ENCODE measurements at places on chromosomes 12 and 14. TPM values are rescaled to one million over a fixed set of nuclear protein-coding genes. Genes with fewer than 3 reads are reported as not detected.
A peak's percentile ranks its signal among the peaks of the same experiment; 100 is the strongest.

GRCh38 chr14:23217032-23218020 lies 20.4 kb upstream of the RNF212B start:
- no peak for DNase-seq
- peaks cover 2% of the 10 kb centered on the region for H3K4me1 ChIP-seq
- H3K27me3 ChIP-seq = peaks cover 51% of the 10 kb centered on the region
- H3K36me3 ChIP-seq = no peaks in the 10 kb centered on the region
- no peak overlapping the region for H3K27ac ChIP-seq

- no peak overlapping the region for H3K4me3 ChIP-seq
- H3K4me1 ChIP-seq = peaks cover 41% of the 10 kb centered on the region
- no peak overlapping the region for H3K27ac ChIP-seq
- H3K36me3 ChIP-seq = no peaks in the 10 kb centered on the region
These were observed 43.4 kb downstream of the WDR20 start for GRCh38 chr14:102182936-102183619.

- H3K27me3 ChIP-seq = peaks cover 5% of the 10 kb centered on the region
- no peak overlapping the region for H3K4me3 ChIP-seq
- no peak overlapping the region for H3K27ac ChIP-seq
- DNase-seq = no peak
These were observed 3.6 kb upstream of the IGFBP6 start for GRCh38 chr12:53093777-53094393.

Gene UBE3B
- total RNA-seq = 39.0 TPM

- no peaks in the 10 kb centered on the region for H3K4me1 ChIP-seq
- no peaks in the 10 kb centered on the region for H3K36me3 ChIP-seq
- H3K27ac ChIP-seq = no peak overlapping the region
- H3K4me3 ChIP-seq = no peak overlapping the region
- peak; percentile 38 for DNase-seq
- peaks cover 9% of the 10 kb centered on the region for H3K27me3 ChIP-seq
These were observed 21.8 kb upstream of the BCDIN3D start for GRCh38 chr12:49864798-49865090.

Gene ERBB3
- 1.8 TPM for total RNA-seq

DNA sequence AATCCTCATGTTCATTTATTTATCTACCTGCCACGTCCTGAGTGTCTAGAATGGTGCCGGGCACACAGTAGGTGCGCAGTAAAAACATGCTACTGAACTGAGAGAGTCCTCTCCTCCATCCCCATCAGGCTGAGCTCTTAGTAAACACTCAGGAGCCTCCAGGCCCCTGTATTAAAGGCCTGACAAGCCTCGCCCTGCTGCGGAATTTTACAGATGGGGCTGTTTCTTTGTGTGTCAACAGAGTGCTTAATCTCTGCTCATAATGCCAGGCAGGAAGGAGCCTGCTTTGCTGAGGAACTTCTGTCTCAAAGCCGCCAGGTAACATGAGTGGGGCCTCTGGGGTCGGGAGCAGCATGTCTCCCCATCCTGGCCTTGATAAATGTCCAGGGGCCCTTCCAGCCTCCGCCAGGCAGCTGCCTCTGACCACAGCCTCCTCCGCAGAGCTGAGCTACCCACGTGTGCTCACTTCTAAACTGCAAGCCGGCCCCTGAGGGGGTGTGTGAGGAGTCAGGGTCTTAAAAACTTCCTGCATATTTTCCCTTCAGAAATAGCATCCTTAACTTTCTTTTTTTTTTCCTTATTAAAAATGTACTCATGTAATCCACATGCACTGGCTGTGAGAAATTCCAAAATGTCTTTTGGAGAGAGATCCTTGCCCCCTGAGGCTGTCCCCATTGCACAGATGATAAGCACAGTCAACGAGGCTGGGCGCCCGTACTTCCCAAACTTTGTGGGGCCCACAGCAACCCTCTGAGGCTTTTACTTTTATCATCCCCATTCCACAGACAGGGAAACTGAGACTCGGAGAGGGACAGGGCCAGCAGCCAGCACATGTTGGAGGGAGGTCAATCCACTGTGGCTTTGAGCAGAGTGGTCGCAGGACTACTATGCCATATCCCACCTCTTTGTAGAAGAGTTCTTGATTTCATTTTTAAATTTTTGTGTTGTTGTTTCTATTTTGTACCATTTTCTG lies 116.0 kb upstream of the NCOR2 start:
- H3K27ac ChIP-seq = no peak overlapping the region
- H3K27me3 ChIP-seq = peaks cover 17% of the 10 kb centered on the region
- DNase-seq = no peak
- no peaks in the 10 kb centered on the region for H3K36me3 ChIP-seq
- H3K4me3 ChIP-seq = no peak overlapping the region

DNA sequence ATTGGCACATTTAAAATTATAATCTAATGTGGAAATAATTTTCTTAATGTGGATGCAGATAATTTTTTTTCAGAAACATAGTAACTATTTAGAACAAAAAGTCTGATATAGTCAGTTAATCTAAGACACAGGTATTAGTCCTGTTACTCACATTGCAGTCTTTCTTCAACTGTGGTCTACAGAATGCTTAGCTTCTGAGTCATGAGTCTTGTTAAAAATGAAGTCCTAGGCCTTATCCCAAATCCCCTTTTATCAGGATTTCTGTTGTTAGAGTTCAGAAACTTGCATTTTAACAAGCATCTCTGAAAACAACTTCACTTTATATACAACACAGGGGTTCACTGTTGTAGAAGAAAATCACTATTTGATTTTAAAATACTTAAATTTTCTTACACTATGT lies 112.2 kb downstream of the SLC16A7 start:
- H3K27me3 ChIP-seq = no peaks in the 10 kb centered on the region
- peaks cover 6% of the 10 kb centered on the region for H3K36me3 ChIP-seq
- no peak for DNase-seq

GRCh38 chr14:98608071-98609060 lies 663.6 kb downstream of the BCL11B start:
- no peaks in the 10 kb centered on the region for H3K4me1 ChIP-seq
- no peaks in the 10 kb centered on the region for H3K27me3 ChIP-seq
- DNase-seq = peak; percentile 31
- H3K4me3 ChIP-seq = no peak overlapping the region
- no peaks in the 10 kb centered on the region for H3K36me3 ChIP-seq

GRCh38 chr12:55737581-55738122 lies 5.3 kb upstream of the GDF11 start:
- H3K27ac ChIP-seq = peak overlapping the region; percentile 88
- peaks cover 30% of the 10 kb centered on the region for H3K4me1 ChIP-seq
- no peak for DNase-seq
- peak overlapping the region; percentile 80 for H3K4me3 ChIP-seq
- H3K36me3 ChIP-seq = no peaks in the 10 kb centered on the region
- H3K27me3 ChIP-seq = peaks cover 8% of the 10 kb centered on the region

- peaks cover 19% of the 10 kb centered on the region for H3K27me3 ChIP-seq
- H3K27ac ChIP-seq = no peak overlapping the region
- no peaks in the 10 kb centered on the region for H3K36me3 ChIP-seq
- H3K4me1 ChIP-seq = peaks cover 2% of the 10 kb centered on the region
- no peak for DNase-seq
These were observed 1.6 kb upstream of the SLC7A8 start for GRCh38 chr14:23185063-23185462.

GRCh38 chr12:26767116-26767515 lies 65.9 kb downstream of the ITPR2 start:
- no peak overlapping the region for H3K4me3 ChIP-seq
- H3K27ac ChIP-seq = no peak overlapping the region
- peaks cover 15% of the 10 kb centered on the region for H3K4me1 ChIP-seq
- no peaks in the 10 kb centered on the region for H3K27me3 ChIP-seq
- DNase-seq = no peak
- H3K36me3 ChIP-seq = peaks cover 21% of the 10 kb centered on the region

DNA sequence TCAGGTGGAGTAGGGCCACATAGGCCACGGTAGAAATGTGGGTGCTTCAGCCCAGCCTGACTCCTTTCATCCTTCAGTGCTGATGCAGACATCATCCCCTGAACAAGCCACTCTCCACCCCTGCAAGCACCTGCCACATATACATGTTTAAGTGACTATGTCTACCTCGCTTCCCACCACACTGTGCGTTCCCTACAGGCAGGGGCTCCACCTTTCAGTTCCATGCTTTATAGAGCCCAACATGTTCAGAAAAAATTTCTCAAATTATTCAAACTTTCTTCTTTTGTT lies 11.6 kb downstream of the SLC7A7 start:
- no peak overlapping the region for H3K27ac ChIP-seq
- no peak overlapping the region for H3K4me3 ChIP-seq
- H3K36me3 ChIP-seq = no peaks in the 10 kb centered on the region
- no peak for DNase-seq
- H3K4me1 ChIP-seq = peaks cover 1% of the 10 kb centered on the region
- H3K27me3 ChIP-seq = peaks cover 50% of the 10 kb centered on the region

DNA sequence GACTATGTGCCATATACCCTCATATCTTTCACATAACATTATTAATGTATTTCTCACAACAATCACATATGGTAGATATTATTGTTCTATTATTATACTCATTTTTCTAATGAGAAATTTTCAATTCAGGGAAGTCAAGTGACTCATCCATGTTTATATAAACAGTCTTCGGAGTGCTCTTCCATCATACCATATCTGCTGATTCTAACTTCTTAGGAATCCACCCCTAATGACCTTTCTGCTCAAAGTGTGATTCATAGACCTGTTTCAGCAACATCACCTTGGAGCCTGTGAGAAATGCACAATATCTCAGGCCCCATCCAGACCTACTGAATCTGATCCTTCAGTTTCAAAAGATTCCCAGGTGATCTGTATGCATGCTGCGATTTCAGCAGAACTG lies 39.8 kb upstream of the OVCH1 start:
- H3K27me3 ChIP-seq = peaks cover 24% of the 10 kb centered on the region
- H3K27ac ChIP-seq = no peak overlapping the region
- DNase-seq = no peak
- H3K36me3 ChIP-seq = no peaks in the 10 kb centered on the region

Gene CD4
- total RNA-seq = 0.82 TPM

Gene OLR1
- total RNA-seq = not detected

DNA sequence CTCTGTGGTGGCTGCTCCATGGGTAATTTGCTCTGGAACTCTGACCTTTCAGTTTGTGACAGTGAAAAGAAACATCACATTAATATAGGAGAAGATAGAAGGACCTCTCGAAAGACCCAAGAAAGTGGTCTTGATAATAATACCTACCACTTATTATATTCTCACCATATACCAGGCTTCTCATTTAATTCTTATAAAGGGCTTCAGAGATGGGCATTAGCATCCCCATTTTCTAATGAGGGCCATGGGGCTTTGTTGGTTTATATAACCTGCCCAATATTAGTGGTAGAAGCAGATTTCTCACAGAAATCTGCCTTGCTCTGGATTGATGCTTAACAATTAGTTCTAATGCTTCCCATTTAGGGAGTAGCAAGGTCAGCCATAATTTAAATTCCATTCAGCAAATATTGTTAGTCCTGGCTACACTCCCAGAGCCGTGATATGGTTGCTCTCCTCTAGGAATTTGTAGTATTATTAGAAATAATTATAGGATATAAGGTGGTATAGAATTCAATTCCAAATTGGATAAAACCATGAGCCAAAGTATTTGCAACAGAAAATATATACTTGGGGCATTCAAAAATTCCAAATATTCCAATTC lies 7.4 kb upstream of the AMIGO2 start:
- H3K4me1 ChIP-seq = peaks cover 42% of the 10 kb centered on the region
- H3K27ac ChIP-seq = no peak overlapping the region
- no peak overlapping the region for H3K4me3 ChIP-seq
- DNase-seq = no peak
- peaks cover 15% of the 10 kb centered on the region for H3K36me3 ChIP-seq

Gene CMA1
- not detected for total RNA-seq

Gene BDKRB1
- not detected for total RNA-seq

Gene NKX2-1
- not detected for total RNA-seq

Gene CATSPERB
- 0.14 TPM for total RNA-seq

Gene PLEKHD1
- 0.05 TPM for total RNA-seq

DNA sequence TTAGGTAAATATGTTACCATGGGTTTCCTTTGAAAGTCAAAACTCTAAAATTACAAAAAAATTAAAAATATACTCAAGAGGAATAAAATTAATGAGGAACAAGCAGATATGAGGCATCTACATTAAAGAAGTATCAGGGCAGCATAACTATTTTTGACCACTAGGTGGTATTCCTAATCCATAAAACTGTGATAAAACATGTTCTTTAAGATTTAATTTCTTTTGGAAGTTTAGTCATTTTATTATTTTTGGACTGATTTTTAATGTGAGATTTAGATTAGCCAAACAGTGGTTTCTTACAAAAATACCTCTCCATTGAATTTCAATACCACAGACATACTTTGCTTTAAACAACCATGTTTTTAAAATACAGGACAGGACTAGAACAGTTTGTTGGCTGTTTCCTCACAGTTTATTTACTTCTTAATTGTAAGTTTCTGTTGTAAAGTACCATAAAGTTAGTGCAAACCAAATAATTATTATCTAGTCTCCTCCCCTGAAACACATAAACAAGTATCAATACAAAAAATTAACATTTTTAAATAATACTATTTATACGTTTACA lies 49.8 kb downstream of the NTS start:
- H3K27ac ChIP-seq = no peak overlapping the region
- H3K4me1 ChIP-seq = no peaks in the 10 kb centered on the region
- H3K36me3 ChIP-seq = no peaks in the 10 kb centered on the region
- H3K4me3 ChIP-seq = no peak overlapping the region
- H3K27me3 ChIP-seq = no peaks in the 10 kb centered on the region
- DNase-seq = no peak

Data from activated CD8-positive, alpha-beta memory T cell treated with anti-CD3 and anti-CD28 coated beads, Interleukin-2, amount 10 ng/mL, durations not matched to agents 7 days and 5 days (primary cell).